CD4-positive, alpha-beta memory T cell (primary cell): ENCODE measurements at places on chromosomes 5 and 9. TPM values are rescaled to one million over a fixed set of nuclear protein-coding genes. Genes with fewer than 3 reads are reported as not detected.

DNA sequence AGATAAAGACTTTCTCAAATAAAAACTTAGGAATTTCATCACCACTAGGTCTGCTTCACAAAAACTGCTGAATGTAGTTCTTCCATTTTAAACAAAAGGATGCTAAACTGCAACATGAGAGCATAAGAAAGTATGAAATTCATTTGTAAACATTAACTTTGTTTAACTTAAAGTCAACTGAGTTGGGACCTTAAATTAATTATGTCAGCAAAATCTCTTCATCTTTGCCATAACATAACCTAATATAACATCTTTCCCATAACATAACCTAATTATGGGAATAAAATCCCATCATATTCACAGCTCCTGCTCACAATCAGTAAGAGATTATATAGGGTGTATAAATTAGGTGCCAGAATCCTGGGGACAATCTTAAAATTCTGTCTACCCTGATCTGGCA, 78.8 kb upstream of the PCSK5 start:
- no peak for DNase-seq

DNA sequence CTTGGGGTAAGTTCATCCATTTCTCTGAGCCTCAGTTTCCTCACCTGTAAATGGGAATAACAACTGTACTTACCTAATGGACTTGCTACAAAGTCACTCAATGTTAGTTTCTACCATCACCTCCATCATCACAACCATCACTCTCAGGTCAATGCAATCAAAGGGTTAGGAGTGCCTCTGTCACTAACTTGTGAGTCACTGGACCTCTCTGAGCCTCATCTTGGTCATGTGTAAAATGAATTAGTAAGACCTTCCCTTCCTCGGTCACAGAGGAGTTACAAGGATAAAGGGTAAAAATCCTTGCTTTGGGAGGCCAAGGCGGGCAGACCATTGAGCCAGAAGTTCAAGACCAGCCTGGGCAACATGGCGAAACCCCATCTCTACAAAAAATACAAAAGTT, 12.8 kb downstream of the FABP6 start:
- DNase-seq, result no peak

DNA sequence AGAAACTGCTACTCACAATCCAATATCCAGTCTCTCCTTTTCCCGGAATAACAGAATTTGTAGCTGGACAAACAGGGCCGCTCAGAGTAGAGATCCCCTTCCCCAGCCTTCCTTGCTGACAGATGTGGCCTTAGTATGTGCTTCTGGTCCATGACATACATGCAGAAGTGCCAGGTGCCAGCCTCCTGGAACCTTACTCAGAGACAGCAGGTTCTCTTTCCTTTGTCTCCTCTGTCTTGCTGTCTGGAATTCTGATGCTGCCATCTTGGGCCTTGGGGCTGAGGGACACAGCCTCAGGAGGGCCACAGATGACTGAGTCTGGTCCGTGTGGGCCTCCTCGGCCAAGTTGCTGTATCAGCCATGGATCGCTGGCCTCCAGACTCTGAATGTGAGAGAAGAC, 210.1 kb downstream of the PAX5 start:
- no peak for DNase-seq

- DNase-seq, result no peak
Observed at GRCh38 chr9:18353473-18353872, 120.5 kb upstream of the ADAMTSL1 start.

- no peak for DNase-seq
Observed at GRCh38 chr5:147472664-147473475, 37.0 kb downstream of the DPYSL3 start.

CDH9 gene
- total RNA-seq, result not detected

IZUMO3 gene
- total RNA-seq, result not detected
